ENCODE measurements at places on chromosomes 5 and 9. TPM values are rescaled to one million over a fixed set of nuclear protein-coding genes. Genes with fewer than 3 reads are reported as not detected.

DNA sequence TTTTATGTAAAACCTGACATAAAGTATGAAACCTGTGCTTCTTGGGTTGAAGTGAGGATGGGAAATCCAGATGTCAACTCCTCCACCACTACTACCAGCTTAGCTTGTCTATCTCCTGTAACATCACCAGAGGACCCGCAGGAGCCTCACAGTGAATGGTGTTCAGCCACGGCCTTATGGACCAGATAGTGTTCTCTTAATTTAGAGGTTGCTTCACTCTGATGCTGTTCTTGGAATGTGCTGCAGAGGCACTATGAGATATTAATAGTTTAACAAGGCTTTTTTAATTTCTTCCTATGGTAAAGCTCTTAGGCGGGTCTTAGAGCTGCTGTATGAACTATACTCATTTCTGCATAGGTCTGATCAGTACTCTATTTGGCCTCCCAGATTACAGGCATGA is 27.9 kb downstream of the NFX1 start:
- H3K27me3 ChIP-seq, result no peaks in the 10 kb centered on the region
- no peak for DNase-seq
- H3K27ac ChIP-seq, result no peak overlapping the region
- H3K36me3 ChIP-seq, result peaks cover 59% of the 10 kb centered on the region
- H3K4me3 ChIP-seq, result no peak overlapping the region

Gene GKAP1
- 3.9 TPM for total RNA-seq

GRCh38 chr5:73654171-73654811 is 28.3 kb downstream of the ARHGEF28 start:
- no peak overlapping the region for H3K27ac ChIP-seq
- no peak for DNase-seq
- peaks cover 4% of the 10 kb centered on the region for H3K27me3 ChIP-seq

GRCh38 chr5:134248256-134248655 is 22.4 kb upstream of the PPP2CA start:
- H3K4me3 ChIP-seq, result no peak overlapping the region
- no peak for DNase-seq
- H3K36me3 ChIP-seq, result no peaks in the 10 kb centered on the region
- H3K27ac ChIP-seq, result no peak overlapping the region
- H3K27me3 ChIP-seq, result no peaks in the 10 kb centered on the region

Gene ASPN
- not detected for total RNA-seq

Gene SLC4A9
- not detected for total RNA-seq

DNA sequence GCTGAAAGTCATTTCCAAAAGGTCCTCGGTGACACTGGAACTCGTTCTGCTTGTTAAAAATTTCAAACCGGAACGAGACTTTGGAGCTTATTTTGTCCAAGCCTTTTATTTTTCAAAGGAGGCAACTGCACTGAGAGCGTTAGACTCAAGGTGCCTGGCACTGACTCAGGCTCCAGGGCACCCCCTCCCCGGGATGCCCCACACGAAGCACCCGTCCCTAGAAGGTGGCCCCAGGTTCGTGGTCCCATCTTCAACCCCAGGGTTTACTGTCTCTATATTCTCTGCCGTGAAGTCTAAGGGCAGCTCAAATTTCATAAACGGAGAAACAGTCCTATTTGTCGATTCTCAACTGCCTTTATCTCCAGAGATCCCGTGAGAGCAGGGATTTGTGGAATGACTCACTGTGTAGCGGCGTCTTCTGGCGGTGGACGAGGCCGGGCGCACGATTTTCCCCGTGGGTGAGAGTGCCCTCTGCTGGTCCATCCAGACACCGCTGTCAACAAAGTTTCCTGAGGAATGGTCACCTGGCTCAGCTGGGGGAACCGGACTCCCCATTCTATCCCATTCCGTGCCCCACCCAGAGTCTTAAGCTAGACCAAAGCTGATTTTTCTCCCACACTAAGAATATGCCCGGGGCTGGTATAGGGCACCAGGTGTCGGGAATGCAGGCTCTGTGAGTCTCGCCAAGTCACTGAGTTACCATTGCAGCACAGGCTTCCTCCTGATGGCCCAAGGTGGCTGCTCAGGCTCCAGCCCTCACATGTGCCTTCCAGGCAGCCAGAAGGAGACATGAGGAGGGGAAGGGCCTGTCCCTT is 27.1 kb upstream of the SLC6A19 start:
- H3K27ac ChIP-seq, result no peak overlapping the region
- H3K4me1 ChIP-seq, result peaks cover 5% of the 10 kb centered on the region
- H3K27me3 ChIP-seq, result no peaks in the 10 kb centered on the region
- H3K36me3 ChIP-seq, result no peaks in the 10 kb centered on the region
- peak; percentile 64 for DNase-seq
- H3K4me3 ChIP-seq, result no peak overlapping the region

- DNase-seq, result no peak
- no peak overlapping the region for H3K4me3 ChIP-seq
- H3K36me3 ChIP-seq, result no peaks in the 10 kb centered on the region
Observed at GRCh38 chr5:168612123-168612522, 33.0 kb upstream of the PANK3 start.

Gene ECSCR
- total RNA-seq, result 0.25 TPM

Gene CCL28
- total RNA-seq, result 15.0 TPM

Gene TAF11L12
- total RNA-seq, result not detected

DNA sequence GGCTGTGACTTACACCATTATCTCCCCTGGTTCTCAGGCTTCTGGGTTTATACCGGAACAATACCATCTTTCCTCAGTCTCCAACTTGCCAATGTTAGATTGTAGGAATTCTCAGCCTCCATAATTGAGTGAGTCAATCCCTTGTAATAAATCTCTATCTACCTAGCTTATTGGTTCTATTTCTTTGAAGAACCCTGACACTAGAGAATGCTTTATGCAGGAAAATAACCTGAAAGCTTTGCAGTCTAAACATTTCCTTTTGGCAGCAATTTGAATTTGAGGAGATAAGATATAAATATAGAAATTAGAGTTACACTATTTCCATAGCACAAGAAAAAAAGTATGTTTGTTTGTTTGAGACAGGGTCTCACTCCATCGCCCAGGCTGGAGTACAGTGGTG is 278.1 kb upstream of the CDH18 start:
- no peak overlapping the region for H3K27ac ChIP-seq
- no peaks in the 10 kb centered on the region for H3K36me3 ChIP-seq
- H3K27me3 ChIP-seq, result no peaks in the 10 kb centered on the region
- no peak overlapping the region for H3K4me3 ChIP-seq
- no peak for DNase-seq
- H3K4me1 ChIP-seq, result no peaks in the 10 kb centered on the region

Gene ZDHHC11B
- total RNA-seq, result 0.59 TPM

Gene ARHGEF28
- total RNA-seq, result 0.05 TPM

DNA sequence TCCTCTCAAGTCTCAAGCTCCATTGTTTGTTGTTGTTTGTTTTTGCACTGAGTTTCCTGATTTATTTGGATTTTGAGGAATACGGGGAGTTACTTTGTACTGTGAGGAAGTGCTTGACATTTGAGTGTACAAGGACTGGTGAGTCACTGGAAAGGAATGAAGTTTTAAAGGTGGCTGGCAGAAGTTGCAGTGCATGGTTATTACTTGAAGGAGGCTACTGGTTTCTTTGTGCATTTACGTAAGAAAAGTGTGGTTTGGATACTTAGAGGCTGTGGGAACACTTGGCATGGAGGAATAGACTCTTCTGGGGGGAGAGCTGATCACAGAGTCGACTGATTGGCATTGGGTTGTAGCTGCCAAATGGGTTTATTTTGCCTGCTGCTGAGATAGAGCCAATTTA is 919.0 kb downstream of the TAF11L14 start:
- no peak for DNase-seq
- no peaks in the 10 kb centered on the region for H3K27me3 ChIP-seq
- H3K27ac ChIP-seq, result no peak overlapping the region
- H3K36me3 ChIP-seq, result no peaks in the 10 kb centered on the region
- no peaks in the 10 kb centered on the region for H3K4me1 ChIP-seq

- H3K4me3 ChIP-seq, result no peak overlapping the region
- no peaks in the 10 kb centered on the region for H3K36me3 ChIP-seq
- H3K4me1 ChIP-seq, result no peaks in the 10 kb centered on the region
- H3K27me3 ChIP-seq, result no peaks in the 10 kb centered on the region
- no peak for DNase-seq
Observed at GRCh38 chr9:127503379-127503921, 52.1 kb downstream of the LRSAM1 start.

Gene FOXI1
- total RNA-seq, result not detected

DNA sequence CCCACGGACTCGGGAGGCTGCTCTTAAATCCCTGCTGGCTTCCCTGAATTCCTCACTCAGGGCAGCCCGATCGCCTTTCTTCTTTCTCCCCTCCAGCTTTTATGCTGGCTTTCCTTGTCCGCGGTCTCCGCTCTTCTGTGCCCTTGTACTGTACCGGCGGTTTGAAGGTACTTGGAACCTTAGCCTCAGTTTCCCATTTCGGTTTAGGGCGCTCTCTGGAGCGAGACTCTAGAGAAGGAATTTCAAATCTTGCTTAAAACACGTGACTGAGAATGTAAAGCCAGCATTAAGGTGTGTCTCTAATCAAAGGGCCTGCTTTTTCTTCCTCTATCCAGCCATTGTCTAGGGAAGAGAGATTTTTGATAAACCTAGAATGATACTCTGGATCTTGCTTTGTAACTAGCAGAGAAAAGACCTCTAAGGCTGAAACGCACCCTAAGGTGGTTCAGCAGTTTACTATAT is 650 bp downstream of the GPR107 start:
- DNase-seq, result no peak
- peak overlapping the region; percentile 94 for H3K4me3 ChIP-seq
- H3K36me3 ChIP-seq, result peaks cover 9% of the 10 kb centered on the region
- no peaks in the 10 kb centered on the region for H3K27me3 ChIP-seq

Gene CDH6
- total RNA-seq, result not detected

DNA sequence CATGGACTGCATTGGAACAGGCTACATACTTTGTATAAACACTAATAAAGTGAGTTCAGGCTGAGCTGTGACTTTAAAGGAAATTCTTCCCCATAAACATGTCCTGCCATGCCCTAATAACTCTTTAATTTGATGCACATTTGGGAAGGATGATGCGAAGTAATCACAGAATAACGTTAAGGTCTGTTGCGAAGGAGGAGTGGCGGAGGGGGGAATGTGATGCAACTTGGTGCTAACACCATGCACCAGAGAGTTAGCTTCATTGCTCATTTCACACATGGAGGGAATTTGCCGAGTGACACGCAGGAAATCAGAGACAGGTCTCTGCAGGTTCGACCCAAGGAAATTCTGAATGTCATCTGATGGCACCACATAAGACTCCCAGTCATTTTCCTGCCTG is 32.9 kb downstream of the SLIT3 start:
- no peak overlapping the region for H3K4me3 ChIP-seq
- H3K4me1 ChIP-seq, result no peaks in the 10 kb centered on the region
- no peak overlapping the region for H3K27ac ChIP-seq
- DNase-seq, result no peak

DNA sequence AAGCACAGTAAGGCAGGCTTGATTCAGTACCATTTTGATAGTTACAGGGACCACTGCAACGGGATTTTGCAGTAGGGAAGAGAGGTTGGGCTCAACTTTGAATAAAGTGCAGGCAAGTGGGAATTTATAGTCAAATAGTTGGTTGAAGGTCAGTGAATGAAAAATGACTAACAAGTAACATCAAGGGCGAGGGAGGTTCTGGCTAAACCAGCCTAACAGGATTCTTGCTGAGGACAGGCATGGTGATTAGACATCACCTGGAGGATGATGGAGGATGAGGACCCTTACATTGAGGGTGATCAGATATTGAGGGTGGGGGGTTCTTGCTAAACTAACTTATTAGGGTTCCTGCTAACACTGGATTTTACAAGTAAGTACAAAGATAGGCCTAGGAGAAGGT is 66.1 kb upstream of the SMC5 start:
- no peaks in the 10 kb centered on the region for H3K36me3 ChIP-seq
- no peaks in the 10 kb centered on the region for H3K4me1 ChIP-seq
- peaks cover 5% of the 10 kb centered on the region for H3K27me3 ChIP-seq
- H3K27ac ChIP-seq, result no peak overlapping the region
- no peak for DNase-seq

Gene AMBP
- not detected for total RNA-seq

Gene BHMT2
- not detected for total RNA-seq

GRCh38 chr9:27125030-27125429 is 16.0 kb downstream of the TEK start:
- H3K27me3 ChIP-seq, result peaks cover 2% of the 10 kb centered on the region
- no peak overlapping the region for H3K4me3 ChIP-seq
- no peaks in the 10 kb centered on the region for H3K36me3 ChIP-seq
- no peak for DNase-seq

- peaks cover 65% of the 10 kb centered on the region for H3K4me1 ChIP-seq
- peak; percentile 89 for DNase-seq
- H3K27me3 ChIP-seq, result no peaks in the 10 kb centered on the region
Observed at GRCh38 chr5:80961376-80962281, 1.5 kb downstream of the RASGRF2 start.

Gene ORM2
- not detected for total RNA-seq

DNA sequence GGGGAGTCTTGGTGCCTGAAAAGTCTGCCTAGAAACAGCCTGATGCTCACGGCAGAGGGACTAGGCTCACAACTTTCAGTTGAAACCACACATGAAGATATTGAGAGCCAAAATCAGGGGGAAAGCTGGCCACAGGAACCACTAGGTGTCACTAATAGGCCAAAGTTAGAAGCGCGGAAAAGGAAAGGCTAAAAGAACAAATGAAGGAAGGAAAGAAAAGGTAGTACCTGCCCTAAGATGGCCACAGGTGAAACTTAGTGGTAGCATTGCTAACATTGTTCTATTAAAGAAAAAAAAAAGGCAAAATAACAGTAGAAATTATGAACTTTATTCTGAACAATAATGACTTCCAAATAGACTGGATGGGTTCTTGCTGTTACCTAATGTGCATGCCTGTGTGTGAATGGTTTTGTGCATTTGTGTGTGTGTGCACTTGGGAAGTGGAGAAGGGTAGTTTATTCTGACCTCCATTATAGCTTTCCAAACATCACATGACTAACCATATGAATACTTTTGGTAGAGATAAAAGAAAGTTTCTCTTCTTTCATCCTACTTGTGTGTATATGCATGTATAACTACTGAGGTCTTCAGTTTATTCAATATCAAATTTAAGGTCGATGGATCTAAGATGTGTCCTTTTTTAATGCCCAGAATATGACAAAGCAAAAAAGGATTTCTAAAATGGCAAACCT is 2.1 kb upstream of the RFESD start:
- H3K4me3 ChIP-seq, result no peak overlapping the region
- peaks cover 30% of the 10 kb centered on the region for H3K4me1 ChIP-seq
- H3K36me3 ChIP-seq, result no peaks in the 10 kb centered on the region
- peak overlapping the region; percentile 52 for H3K27ac ChIP-seq
- peaks cover 3% of the 10 kb centered on the region for H3K27me3 ChIP-seq
- peak; percentile 75 for DNase-seq

- H3K27me3 ChIP-seq, result no peaks in the 10 kb centered on the region
- H3K4me3 ChIP-seq, result no peak overlapping the region
- H3K27ac ChIP-seq, result no peak overlapping the region
- no peaks in the 10 kb centered on the region for H3K36me3 ChIP-seq
- no peak for DNase-seq
- no peaks in the 10 kb centered on the region for H3K4me1 ChIP-seq
Observed at GRCh38 chr5:145160679-145161078, 674.5 kb downstream of the PRELID2 start.

DNA sequence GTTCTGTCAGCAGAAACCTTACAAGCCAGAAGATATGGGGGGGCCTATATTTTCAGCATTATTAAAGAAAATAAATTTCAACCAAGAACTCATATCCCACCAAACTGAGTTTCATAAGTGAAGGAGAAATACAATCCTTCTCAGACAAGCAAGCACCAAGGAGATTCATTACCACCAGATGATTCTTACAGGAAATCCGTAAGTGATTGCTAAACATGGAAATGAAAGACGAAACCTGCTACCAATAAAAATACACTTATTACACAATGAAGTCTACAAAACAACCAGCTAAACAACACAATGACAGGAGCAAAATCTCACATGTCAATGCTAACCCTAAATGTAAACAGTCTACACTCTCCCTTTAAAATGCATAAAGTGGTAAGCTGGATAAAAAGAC is 17.8 kb upstream of the C9orf72 start:
- no peak overlapping the region for H3K27ac ChIP-seq
- DNase-seq, result no peak
- no peaks in the 10 kb centered on the region for H3K36me3 ChIP-seq
- no peaks in the 10 kb centered on the region for H3K4me1 ChIP-seq

Measured in activated CD8-positive, alpha-beta T cell treated with anti-CD3 and anti-CD28 coated beads for 36 hours (primary cell).